ENCODE measurements at places on chromosomes 12 and 14.

DNA sequence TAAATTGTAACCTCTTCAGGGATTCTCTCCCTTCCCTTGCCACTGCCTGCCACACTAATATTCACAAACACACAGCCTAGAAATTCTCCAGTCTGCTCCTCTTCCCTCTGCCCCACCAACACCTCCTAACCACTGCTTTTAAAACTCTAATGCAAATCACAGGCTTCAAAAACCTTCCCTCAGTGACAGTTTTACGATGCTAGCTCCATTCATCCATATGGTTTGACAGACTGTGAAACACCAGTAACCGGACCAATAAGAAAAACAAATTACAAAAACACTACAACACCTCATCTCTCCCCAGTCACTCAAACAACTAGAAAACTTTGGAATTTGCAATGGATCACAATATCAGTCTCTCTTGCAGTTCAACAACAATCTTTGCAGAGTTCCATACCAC is 5.7 kb downstream of the DPF3 start:
- no peak for DNase-seq

- DNase-seq = no peak
These were observed 1.8 kb downstream of the GALNT9 start for GRCh38 chr12:132327336-132328171.

DNA sequence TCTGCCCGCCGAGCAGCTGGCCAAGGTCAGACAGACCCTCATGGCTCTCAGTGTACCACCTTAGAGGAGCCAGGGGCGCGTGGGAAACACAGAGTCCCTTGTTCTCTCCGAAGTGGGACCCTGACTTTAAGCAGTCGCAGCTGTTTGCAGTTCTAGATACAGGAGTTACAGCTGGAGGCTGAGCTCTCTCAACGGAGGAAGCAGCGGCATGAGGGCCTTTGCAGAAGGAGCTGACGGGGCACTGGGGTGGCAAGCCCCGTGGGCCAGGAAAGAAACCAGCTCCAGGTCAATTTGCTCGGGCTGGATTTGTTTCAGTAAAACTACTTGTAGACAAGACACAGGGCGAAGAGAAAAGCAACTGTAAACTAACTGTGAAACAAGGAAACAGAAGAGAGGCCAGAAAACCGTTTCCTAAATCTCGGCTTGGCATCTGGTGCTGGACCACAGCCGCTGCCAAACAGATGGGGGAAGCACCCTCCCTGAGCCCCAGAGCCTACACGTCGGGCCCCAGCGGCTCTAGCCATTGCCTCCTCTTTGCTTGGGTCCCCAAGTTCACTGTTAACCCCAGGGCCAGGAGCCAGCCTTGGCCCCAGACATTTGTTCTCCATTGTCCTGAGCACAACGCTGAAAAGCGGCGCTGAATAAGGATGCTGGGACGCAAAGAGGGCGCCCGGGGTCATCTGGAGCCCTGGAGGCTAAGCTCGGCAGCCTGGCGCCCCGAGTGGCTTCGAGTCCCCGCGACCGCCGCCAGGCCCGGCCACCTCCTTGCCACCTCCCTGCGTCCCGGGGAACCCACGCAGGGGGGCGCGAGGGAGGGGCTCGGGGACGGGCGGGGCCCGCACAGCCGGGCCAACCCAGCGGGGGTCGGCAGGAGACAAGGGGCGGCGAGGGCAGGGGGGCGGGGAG is 914 bp upstream of the PACS2 start:
- peak; percentile 59 for DNase-seq

DNA sequence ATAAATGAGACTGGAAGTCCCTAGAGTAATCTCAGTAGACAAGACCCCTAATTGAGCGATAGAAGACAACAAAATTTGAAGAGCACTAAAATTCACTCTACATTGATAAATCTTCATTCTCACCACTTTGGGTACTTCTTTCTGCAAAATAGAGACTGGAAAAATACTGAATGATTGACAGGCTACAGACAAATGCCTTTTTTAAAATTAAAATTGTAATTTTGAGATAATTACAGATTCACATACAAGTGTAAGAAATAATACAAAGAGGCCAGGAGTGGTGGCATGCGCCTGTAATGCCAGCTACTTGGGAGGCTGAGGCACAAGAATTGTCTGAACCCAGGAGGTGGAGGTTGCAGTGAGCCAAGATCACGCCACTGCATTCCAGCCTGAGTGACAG is 4.5 kb upstream of the CORO1C start:
- DNase-seq = no peak

DNA sequence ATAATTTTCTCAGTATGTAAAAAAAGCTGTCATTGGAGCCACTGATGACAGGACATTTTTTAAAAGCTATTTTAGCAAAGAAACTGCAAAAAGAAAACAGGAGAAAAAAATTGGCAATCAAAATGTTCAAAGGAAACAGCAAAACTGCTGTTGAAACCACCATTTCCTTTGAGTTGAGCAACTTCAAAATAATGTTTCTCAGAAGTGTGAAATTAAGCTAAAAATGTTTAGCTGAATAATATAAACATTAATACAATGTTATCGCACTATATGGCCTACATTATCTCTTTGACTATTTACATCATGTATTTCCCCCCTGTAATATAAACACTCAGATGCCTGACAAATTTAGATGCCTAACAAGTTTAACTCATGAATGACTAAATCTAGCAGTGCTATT is 23.4 kb upstream of the GLIPR1 start:
- no peak for DNase-seq

DNA sequence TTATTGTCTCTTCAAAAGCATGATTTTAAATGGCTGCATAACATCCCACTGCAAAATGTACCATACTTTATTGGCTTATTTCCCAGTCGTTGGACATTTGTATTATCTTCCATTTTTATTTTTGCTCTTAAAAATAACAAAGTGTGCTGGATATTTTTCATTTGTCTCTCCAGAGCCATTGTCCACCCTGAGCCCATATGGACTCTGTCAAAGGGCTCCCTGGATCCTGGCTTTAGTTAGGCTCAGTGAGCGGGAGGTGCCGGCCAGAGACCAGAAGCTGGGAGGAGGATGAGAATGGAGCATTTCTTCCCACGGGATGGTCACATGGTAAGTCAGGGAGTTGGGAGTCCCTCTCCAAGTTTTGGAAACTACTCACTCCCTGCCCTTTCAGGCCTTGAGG is 296.9 kb downstream of the NUAK1 start:
- peak; percentile 83 for DNase-seq

DNA sequence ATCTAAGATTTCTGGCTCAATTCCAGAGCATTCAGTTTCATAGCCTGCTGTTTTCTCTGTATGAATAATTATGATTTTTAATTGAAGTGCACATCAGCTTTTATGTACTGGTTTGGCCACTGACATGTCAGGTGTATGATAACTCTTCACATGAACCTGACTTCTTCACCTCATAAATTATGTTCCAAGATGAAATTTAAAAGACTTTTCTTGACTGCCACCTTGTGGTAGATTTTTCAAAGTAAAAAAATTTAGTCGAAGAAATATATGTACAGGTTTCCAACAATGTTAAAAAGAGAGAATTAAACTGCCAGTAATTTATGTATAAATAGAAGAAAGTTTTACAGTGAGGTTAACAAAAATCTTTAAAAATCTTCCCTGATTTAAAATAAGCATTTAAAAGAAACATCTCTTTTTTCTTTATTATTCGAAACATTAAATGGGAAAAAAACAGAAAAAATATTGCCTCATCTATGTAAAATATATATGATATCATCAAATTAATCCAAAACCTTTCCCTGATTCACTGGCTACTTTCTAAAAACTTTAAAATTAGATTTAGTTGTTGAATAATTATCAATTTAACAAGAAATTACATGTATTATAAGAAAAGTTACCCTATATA is 124.9 kb upstream of the ATXN7L3B start:
- DNase-seq = peak; percentile 3

DNA sequence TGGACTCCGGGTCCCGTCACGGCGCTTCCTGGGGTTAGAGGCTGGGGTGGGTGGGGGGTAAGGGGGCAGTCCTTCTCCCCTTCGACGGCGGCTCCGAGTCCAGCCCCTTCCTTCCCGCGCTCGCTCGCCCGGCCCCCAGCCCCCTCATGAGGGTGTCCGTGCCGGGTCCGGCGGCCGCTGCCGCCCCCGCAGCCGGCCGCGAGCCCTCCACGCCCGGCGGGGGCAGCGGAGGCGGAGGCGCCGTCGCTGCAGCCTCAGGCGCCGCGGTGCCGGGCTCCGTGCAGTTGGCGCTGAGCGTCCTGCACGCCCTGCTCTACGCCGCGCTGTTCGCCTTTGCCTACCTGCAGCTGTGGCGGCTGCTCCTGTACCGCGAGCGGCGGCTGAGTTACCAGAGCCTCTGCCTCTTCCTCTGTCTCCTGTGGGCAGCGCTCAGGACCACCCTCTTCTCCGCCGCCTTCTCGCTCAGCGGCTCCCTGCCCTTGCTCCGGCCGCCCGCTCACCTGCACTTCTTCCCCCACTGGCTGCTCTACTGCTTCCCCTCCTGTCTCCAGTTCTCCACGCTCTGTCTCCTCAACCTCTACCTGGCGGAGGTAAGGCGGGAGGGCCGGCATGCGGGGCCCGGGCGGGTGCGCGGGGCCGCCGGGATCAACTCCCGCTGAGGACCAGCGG is 500 bp downstream of the GPR137C start:
- no peak for DNase-seq

DNA sequence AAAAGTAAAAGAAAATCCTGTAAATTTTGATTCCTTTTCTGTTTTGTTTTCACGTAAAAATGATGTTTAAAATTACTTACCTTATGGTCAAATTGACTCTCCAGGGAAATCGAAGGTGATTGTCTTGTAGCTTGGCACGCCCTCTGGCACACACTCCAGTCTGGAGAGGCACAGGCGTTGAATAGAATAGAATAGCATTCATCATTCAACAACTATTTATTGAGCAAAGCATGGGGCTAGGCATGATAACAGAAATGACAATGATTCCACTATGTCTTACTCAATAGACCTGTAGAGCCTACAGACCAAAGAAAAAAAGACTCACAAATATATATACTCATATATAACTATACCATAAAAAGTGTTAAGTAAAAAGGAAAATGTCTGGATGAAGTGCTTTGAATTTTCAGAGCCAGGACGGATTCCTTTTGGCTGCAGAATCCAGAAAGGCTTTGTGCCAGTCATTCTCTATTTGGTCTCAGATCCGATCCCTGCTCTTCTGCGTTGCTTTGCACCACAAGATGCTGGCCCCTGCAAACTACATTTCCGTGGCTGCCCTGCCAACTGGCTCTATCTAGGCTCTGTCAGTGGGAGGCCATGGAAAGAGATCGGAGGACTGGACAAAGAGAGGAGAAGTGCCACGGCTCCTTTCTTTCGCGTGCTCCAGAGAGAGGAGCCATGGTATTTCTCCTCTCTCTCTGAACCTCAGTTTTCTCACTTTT is 231.8 kb downstream of the CRADD start:
- no peak for DNase-seq

All from right lung (tissue), 10 donors.